Right atrium auricular region (tissue), 2 donors: ENCODE measurements at places on chromosomes 1 and 21. TPM values are rescaled to one million over a fixed set of nuclear protein-coding genes. Genes with fewer than 3 reads are reported as not detected.
A peak's percentile ranks its signal among the peaks of the same experiment; 100 is the strongest.

GRCh38 chr21:41283211-41283818, 33.3 kb upstream of the FAM3B start:
- no peak overlapping the region for H3K4me3 ChIP-seq
- H3K27ac ChIP-seq: no peak overlapping the region
- no peaks in the 10 kb centered on the region for H3K36me3 ChIP-seq
- H3K27me3 ChIP-seq: no peaks in the 10 kb centered on the region
- DNase-seq: no peak

The NECTIN4 gene
- total RNA-seq: not detected

GRCh38 chr1:44524655-44525500, 119.8 kb downstream of the RNF220 start:
- H3K4me1 ChIP-seq: peaks cover 5% of the 10 kb centered on the region
- no peaks in the 10 kb centered on the region for H3K36me3 ChIP-seq
- no peaks in the 10 kb centered on the region for H3K27me3 ChIP-seq
- peak overlapping the region; percentile 26 for H3K4me3 ChIP-seq
- no peak for DNase-seq

The SPATA21 gene
- not detected for total RNA-seq

The RIMKLA gene
- total RNA-seq: 4.7 TPM

DNA sequence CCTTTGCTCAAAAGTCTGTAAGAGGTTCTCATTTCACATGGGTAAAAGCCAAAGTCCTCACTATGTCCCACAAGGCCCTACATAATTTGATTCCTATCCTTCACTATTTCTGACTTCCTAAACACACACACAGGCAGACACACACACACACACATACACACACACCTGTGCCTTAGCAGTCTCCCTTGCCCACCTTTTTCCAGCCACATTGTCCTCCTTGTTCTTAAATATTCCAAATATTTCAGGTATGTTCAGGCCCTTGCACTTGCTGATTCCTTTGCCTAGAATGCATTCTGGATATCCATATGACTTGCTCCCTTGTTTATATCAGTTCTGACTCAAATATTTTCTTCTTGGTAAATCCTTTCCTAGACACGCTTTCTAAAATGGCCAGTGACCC, 54.6 kb downstream of the NTNG1 start:
- no peak overlapping the region for H3K4me3 ChIP-seq
- no peak for DNase-seq
- H3K4me1 ChIP-seq: no peaks in the 10 kb centered on the region
- no peaks in the 10 kb centered on the region for H3K36me3 ChIP-seq
- no peak overlapping the region for H3K27ac ChIP-seq
- no peaks in the 10 kb centered on the region for H3K27me3 ChIP-seq

The NOTCH2 gene
- total RNA-seq: 26.7 TPM
